Activated CD8-positive, alpha-beta memory T cell treated with anti-CD3 and anti-CD28 coated beads, Interleukin-2, amount 50 U/mL, for 48 hours (primary cell): ENCODE measurements at places on chromosomes 11 and 22.

DNA sequence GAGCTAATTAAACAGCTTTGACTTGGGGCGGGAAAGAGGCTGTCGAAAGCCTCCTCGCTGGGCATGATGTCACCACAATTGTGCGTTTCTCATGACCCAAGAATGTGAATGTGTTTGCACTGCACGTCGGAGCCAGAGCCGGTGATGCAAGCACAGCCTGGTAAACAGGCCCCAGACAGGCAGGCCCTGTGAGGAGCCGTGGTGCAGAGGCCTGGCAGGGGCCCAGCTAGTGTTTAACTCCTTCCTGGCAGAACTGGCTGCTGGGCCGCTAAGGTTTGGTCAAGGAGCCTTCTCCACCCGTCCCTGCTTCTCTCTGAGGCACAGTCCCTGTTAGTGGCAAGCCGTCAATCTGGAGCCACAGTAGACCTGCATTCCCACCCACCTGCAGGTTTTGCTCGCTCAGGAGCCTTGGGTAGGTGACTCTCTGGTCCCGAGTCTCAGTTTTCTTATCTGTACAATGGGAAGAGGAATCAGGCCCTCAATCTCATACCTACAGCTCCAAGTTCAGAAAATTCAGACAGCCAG is 25.4 kb upstream of the SMTN start:
- DNase-seq = no peak

- no peak for DNase-seq
Measured at GRCh38 chr22:28597665-28598064, 82.0 kb downstream of the TTC28 start.

DNA sequence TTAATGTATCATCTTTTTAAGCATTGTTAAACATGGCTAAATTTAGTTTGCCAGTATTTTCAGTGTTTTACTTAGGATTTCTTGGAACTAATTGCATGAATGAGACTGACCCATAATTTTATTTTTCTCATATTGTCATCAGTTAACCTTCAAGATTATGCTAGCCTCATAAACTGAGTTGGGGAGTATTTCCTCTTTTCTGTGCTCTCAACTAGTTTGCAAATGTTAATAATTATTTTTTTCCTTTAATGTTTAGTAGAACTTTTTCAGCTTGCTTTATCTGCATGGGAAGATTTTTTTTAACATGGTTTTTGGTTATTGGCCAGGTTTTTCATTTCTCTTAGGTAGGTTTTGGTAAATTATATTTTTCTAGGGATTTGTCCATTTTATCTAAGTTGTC is 235.4 kb upstream of the SESN3 start:
- DNase-seq = no peak

- no peak for DNase-seq
Measured at GRCh38 chr11:77060234-77060633, 6.5 kb upstream of the CAPN5 start.

- no peak for DNase-seq
Measured at GRCh38 chr22:30994960-30995359, 25.9 kb downstream of the TUG1 start.

DNA sequence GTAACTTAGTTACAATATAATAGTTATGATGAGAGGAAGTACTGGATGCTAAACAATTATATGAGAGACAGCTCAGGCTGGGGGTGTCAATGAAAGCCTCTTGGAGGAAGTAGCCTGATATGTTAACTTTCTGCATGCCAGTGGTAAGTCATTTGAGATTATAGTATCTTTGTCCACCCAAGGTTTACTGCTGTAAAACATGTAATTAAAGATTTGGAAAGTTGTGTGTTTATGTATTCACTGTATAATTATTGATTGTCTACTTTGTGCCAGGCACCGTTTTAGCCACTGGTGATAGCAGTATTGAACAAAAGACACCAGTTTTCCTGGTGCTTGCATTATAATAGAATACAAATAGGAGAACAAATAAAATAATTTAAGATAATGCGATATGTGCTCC is 624 bp upstream of the DNAJB7 start:
- DNase-seq = no peak

- no peak for DNase-seq
Measured at GRCh38 chr11:133381761-133382130, 150.6 kb downstream of the OPCML start.

- DNase-seq = no peak
Measured at GRCh38 chr11:17540807-17541206, 3.4 kb downstream of the USH1C start.

GRCh38 chr11:67613960-67614715 is 7.4 kb downstream of the NDUFV1 start:
- DNase-seq = peak; percentile 88

GRCh38 chr11:116692318-116693101 is 80.3 kb downstream of the BUD13 start:
- no peak for DNase-seq

- DNase-seq = no peak
Measured at GRCh38 chr22:31083377-31083768, 2.3 kb downstream of the SMTN start.

- DNase-seq = no peak
Measured at GRCh38 chr11:6962673-6963072, 36.4 kb downstream of the ZNF215 start.

GRCh38 chr11:78347956-78348355 is 69.7 kb downstream of the GAB2 start:
- DNase-seq = no peak

DNA sequence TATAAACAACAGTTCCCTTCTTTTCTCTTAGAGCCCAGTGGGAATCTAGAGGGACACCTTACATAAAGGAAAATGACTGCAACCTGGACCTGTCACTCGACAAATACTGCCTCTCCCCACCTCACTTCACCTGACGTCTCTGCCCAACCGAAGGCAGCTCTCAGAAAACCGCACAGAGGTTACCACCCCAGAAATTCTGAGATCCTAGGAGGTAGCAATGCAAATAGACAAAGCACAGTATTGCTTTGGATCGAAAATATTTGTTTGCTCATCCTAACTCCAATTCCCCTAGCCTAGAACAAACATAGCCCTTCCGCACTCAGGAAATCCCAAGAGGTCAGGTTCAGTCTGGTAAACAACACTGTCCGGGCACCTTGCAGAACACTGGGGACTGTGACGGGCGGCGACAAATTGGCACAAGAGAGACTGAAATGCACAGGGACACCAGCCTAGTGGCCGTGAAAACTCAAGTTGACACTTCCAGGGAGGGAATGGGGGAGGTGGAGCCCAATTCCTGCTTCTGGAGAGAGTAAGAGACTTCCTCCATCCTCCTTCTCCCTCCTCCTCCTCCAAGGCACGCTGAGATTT is 420 bp upstream of the TRIM44 start:
- DNase-seq = no peak

- no peak for DNase-seq
Measured at GRCh38 chr22:27668828-27669797, 132.4 kb downstream of the MN1 start.

GRCh38 chr11:22688914-22689313 is 22.5 kb downstream of the GAS2 start:
- no peak for DNase-seq

DNA sequence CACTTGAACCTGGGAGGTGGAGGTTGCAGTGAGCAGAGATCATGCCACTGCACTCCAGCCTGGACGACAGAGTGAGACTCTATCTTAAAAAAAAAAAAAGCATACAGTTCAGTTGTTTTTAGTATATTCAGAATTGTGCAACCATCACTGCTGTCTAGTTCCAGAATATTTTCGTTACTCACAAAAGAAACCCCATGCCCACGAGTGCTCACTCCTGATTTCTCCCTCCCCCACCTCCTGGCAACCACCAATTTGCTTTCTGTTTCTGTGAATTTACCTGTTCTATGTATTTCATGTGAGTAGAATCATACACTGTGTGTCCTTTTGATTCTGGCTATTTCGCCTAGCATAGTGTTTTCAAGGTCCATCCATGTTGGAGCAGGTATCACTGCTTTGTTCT is 24.8 kb downstream of the PTPRJ start:
- DNase-seq = no peak

DNA sequence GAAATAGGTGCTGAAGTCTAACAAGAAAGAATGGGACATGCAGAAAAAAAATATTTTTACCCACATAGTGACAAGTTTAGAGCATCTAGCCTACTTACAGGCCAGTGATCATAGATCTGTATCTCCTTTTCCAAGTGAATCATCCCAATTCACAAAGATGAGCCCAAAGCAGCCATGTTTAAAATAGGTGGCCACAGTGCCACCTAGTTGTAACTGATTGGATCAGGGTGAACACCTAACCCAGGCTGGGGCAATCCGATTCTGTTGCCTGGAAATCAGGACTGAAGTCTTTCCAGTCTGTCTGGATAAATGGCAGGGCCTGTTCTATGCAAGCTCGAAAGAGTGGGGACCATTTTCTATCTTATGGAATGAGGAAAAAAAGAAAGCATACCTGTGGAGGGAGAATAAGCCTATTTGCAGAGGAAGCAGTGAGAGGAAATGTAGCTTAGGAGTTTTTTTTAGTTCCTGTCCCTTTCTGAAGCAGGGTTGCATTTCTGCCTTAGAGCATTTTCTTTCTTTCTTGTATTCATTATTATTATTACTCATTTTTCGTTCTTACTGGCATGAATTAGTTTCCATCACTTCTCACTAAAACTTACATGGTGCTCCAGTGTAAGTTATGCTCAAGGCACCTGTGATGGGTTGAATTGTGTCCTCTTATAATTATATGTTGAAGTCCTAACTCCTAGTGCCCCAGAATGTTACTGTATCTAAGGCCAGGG is 113.2 kb upstream of the RAG2 start:
- DNase-seq = no peak

DNA sequence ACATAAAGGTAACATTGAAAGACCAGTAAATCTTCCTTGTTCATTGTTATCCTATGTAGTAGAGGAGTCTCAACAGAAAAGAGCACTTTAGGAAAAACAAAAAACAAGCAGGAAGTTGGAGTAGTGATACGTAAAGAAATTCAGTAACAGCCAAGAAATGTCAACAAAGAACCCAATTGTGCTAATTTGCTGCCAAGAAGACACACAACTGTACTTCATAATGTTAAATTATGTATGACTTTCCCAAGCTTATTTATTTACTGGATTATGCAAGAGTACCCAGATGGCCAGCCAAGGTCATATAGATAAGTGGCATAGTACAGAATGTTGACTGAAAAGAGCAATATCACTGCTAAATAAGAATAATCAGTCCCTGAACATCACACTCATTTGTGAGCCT is 264.7 kb upstream of the CCDC179 start:
- no peak for DNase-seq

- DNase-seq = no peak
Measured at GRCh38 chr22:42865536-42865935, 8.5 kb upstream of the ARFGAP3 start.
